Uterus (tissue), 4 donors: ENCODE measurements at places on chromosomes 12 and 14. TPM values are rescaled to one million over a fixed set of nuclear protein-coding genes. Genes with fewer than 3 reads are reported as not detected.

The CEP83 gene
- total RNA-seq = 40.7 TPM

The KLHDC1 gene
- 35.3 TPM for total RNA-seq

The ADAM20 gene
- total RNA-seq = 0.51 TPM

The PGF gene
- 32.4 TPM for total RNA-seq

The AMN gene
- total RNA-seq = 2.9 TPM

The ZFHX2 gene
- not detected for total RNA-seq

The PYGL gene
- total RNA-seq = 44.4 TPM

The ACVRL1 gene
- total RNA-seq = 107 TPM

The TMEM132C gene
- 48.3 TPM for total RNA-seq

The LRRC9 gene
- total RNA-seq = not detected

The RPS26 gene
- total RNA-seq = 62.8 TPM

The RHNO1 gene
- 11.8 TPM for total RNA-seq

The PLXNC1 gene
- 18.8 TPM for total RNA-seq

The CLEC4A gene
- total RNA-seq = 2.3 TPM

The FGF23 gene
- not detected for total RNA-seq

The NOS1 gene
- 0.59 TPM for total RNA-seq

The BIN2 gene
- 5.0 TPM for total RNA-seq

The RFX4 gene
- total RNA-seq = not detected

The NRDE2 gene
- total RNA-seq = 26.6 TPM

The CIROP gene
- total RNA-seq = not detected

The RNASE4 gene
- 26.3 TPM for total RNA-seq

The CEBPE gene
- total RNA-seq = not detected

The ERBB3 gene
- total RNA-seq = 9.1 TPM

The RDH5 gene
- total RNA-seq = 16.8 TPM

The NRIP2 gene
- total RNA-seq = 9.5 TPM

The AQP5 gene
- total RNA-seq = not detected

The CSRP2 gene
- 27.4 TPM for total RNA-seq

The KCNMB4 gene
- total RNA-seq = 2.9 TPM

The IFNG-AS1 gene
- not detected for total RNA-seq

The DCAF5 gene
- total RNA-seq = 67.9 TPM

The P3H3 gene
- total RNA-seq = 90.1 TPM

The CLEC4D gene
- total RNA-seq = 0.30 TPM
